Karpas-422 (cell line): ENCODE measurements at places on chromosomes 4 and X.

GRCh38 chr4:47406408-47406807 lies 57.1 kb downstream of the COMMD8 start:
- DNase-seq: no peak

- no peak for DNase-seq
Observed at GRCh38 chrX:129694805-129695204, 40.0 kb upstream of the APLN start.

DNA sequence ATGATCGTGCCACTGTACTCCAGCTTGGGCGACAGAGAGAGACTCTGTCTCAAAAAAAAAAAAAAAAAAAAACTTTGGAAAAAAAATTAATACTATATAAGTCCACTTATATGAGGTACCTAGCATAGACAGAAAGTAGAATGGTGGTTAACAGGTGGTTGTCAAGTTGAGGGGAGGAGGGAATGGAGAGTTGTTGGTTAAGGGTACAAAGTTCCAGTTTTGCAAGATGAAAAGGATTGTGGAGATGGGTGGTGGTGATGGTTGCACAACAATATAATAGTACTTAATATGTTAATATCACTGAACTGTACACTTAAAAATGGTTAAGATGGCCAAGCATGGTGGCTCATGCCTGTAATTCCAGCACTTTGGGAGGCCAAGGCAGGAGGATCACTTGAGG lies 4.1 kb upstream of the IL9R start:
- DNase-seq: no peak

DNA sequence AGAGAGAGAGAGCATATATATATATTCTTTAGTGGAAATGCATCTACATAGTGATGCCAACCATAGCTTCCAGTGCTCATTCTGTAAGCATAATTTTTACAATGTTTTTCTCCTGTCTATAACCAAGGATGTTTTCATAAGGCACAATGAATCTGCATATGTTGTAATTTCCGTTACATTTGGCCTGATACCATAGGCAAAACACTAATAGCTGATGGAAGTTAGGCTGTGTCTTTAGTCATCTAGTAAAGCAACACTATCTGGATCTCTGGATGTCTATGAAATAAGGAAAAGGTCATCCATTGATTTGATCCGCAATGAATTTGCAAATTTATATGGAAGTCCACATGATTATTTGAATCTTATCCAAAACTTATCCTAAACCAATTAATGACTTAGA lies 8.1 kb downstream of the PCDH7 start:
- no peak for DNase-seq
